ENCODE measurements at places on chromosomes 12 and 14.

DNA sequence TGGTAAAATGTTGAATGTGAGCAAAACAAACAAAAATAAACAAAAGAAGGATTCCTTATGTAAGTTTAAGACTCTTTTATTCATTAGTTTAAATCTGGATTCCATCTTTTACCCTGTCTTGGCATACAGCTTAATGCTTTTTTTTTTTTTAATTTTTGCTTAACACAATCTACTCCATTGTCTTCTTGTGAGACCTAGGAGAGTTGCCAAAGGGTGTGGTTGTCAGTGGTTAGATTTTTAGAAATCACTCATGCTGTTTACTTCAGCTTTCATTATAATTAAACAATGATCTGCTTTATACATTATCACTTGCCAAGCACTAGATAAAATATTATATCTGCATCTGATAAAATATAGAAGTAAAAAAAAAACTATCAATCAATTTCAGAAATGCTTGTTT, 77.7 kb upstream of the KITLG start:
- peak; percentile 8 for DNase-seq

DNA sequence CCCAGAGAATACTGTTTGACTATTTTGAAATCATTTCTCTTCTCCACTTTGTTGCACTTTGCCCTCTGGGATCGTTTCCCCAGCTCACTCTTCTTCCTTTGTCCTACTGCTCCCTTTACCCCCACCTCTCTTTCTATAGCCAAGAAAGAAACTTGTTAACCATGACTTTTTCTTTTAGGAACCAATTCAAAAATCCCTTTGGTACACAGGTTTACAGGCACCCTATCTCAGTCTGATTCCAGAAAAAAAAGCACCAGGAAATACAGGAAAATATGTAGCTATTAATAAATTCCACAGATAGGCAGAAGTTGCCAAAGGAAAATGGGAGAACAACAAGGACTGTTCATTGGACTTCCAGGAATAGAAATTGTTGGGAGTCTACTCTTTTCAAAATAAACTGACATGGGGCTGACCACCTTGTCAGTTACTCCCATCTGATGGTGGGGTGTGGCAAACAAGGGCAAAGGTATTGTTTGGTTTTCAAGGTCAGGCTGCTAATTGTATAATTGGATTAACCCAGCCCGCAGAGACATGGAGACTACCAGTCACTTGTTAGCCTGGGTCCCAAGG, 82.4 kb downstream of the CRADD start:
- DNase-seq = no peak

DNA sequence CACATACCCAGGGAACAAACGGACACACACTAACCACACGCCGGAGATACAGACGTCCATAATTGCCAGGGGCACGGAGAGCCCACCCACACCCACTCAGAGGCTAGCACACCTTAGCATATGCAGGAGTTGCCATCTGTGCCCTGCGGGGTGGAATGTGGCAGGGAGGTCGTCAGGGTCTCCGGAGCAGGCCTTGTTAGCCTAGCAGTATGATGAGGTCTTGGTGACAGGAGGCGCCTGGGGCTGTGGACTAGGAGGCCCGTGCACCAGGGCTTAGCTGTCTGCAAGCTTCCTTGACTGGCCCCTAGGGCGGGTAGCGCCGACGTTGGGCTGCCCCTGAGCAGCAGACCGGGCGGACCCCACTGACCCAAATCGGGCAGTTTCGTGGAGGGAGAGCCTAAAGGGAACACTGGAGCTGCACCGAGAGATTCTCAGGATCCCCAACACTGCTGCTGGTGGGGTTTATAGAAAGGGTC, 10.0 kb downstream of the STAC3 start:
- no peak for DNase-seq

GRCh38 chr14:83289896-83290295, 1756.2 kb upstream of the SEL1L start:
- no peak for DNase-seq
